ENCODE measurements at places on chromosomes 4 and X.
A peak's percentile ranks its signal among the peaks of the same experiment; 100 is the strongest.

- peak; percentile 97 for DNase-seq
Measured at GRCh38 chr4:13918110-13918509, 290.6 kb upstream of the BOD1L1 start.

- no peak for DNase-seq
Measured at GRCh38 chr4:167222099-167222498, 12.2 kb downstream of the SPOCK3 start.

DNA sequence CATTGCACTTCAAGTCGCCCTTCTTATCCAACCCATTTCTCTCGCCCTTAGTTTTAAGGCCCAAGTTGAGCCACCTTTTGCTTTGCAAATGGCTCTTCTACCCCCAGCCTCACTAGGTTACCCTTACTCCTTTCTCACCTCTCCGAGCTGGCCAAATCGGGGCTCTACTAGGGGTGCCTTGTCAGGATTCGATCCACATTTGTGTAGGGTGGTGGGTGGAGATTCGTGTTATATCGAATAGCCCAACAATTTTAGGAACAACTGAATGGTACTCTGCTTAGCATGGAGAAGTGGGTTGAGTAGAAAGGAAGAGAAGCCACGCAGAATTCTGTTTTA is 3.5 kb downstream of the SLIT2 start:
- DNase-seq, result no peak

DNA sequence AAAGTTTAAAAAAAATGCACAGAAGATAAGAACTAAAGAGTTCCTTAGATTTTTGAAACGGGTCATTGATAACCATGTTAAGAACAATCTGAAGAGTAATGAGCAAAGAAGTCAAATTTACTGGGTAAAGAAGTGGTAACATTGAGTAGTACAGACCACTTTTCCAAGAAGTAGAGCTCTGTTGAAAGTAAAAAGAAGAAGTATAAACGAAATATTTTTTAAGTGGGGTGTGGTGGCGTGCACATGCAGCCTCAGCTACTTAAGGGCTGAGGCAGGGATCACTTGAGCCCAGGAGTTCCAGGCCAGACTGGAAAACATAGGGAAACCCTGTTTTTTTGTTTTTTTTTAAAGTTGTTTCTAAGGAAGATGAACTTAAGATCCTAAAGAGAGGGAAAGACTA is 68.5 kb downstream of the UBA6 start:
- no peak for DNase-seq

DNA sequence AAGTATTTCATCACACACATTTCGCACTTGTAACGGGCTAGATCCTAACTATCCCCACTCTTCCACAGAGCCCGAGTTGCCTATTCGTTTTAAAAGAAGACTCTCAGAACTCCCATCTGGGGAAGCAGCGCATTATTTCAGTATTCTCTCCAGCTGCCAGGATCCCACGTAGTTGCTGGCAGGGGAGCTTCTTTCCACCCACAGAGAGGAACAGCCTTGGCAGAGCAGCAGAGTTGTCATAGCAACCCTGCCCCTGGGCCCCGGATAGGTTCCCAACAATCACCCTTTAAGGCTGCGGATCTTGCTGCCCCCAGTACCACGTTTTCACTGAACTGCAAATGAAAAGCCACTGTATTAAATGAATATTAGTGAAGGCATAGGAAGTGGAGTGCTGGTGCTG is 106.7 kb downstream of the GPM6A start:
- no peak for DNase-seq

GRCh38 chr4:160284516-160284915 is 1181.6 kb downstream of the RAPGEF2 start:
- no peak for DNase-seq

- DNase-seq, result peak; percentile 5
Measured at GRCh38 chr4:48445704-48446103, 37.4 kb upstream of the SLC10A4 start.

GRCh38 chrX:18468599-18468998 is 43.2 kb downstream of the CDKL5 start:
- no peak for DNase-seq

- DNase-seq, result no peak
Measured at GRCh38 chr4:183303301-183303700, 16.8 kb downstream of the CLDN22 start.

- no peak for DNase-seq
Measured at GRCh38 chrX:40205471-40205870, 107.7 kb upstream of the BCOR start.

DNA sequence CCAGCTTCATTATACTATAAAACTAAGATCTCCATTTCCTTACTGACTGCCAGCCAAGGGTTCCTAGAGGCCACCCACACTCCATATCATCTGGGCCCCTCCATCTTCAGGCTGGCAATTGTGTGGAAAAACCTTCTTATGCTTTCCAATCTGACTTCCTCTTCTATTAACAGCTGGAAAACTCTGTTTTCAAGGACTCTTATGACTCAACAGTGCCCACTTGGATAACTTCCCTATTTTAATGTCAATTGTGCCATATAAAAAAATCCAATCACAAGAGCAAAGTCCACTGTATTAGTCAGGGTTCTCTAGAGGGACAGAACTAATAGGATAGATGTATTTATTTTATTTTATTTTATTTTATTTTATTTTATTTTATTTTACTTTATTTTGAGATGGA is 41.0 kb upstream of the CPEB2 start:
- DNase-seq, result no peak

DNA sequence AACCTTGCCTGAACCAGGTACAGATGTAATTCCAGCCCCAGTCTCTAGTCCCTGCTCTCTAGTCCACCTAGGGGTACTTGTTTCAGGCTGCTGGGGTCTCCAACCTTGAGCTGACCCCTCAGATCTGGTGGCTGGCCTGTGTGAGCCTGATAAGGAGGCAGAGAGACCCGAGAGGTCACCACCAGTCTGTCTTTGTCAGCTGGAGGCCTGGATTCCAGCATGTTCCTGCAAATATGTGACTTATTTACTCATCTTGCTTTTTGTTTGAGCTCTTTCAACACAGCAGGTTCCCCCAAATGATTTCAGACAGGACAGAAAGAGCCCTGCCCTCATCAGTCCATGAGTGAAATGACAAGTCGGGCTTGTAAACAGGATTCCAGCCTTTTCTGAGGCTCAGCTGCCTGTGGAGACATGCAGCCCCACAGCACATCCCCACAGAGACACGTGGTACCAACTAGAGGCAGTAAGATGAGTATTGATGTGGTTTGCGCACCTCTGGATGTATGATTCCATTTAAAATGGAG is 37.5 kb upstream of the STK26 start:
- DNase-seq, result no peak

- no peak for DNase-seq
Measured at GRCh38 chr4:177879851-177880250, 437.6 kb upstream of the AGA start.

GRCh38 chr4:15392053-15392805 is 35.6 kb upstream of the C1QTNF7 start:
- no peak for DNase-seq

DNA sequence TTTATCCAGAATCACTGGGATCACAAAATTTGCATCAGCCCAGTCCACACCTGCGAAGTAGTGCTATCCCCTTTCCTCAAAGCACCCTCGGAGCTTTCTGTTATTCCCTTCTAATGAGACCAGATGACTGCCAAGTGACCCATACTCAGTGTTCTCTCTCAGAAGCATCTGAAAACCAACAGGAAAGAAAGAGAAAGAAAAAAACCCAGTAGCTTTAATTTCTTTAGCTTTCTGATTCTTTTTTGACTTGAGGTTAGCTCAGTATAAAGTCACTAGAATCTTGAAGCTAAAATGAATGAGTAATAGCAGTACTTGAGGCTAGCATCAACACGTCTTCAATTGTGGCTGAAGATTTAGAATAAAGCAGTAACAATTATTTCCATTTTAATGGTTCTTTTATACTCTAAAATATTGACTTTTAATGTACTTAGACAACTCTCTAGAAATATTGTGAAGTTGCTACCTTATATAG is 124.4 kb downstream of the ANK2 start:
- no peak for DNase-seq

- no peak for DNase-seq
Measured at GRCh38 chr4:187135878-187136277, 412.2 kb upstream of the FAT1 start.

- DNase-seq, result peak; percentile 66
Measured at GRCh38 chr4:94472056-94472826, 20.5 kb downstream of the PDLIM5 start.

DNA sequence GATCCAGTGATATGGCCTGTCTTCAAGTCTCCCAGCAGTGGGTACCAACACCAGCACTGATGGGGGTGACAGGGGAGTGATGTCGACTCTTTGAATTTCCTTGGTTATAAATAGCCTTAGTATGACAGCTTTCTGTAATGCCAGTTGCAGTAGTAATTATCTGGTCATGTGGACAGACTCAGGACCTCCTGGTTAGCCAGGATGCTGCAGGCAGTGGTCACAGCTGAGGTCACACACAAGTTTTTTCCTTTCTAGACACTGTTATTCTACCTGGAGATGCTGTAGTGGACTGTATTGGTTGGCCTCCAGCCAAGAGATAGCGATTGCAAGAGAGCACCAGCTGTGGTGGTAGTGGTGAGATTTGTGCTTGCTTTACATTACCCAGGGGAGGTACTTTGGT is 63.6 kb downstream of the UPRT start:
- DNase-seq, result no peak

DNA sequence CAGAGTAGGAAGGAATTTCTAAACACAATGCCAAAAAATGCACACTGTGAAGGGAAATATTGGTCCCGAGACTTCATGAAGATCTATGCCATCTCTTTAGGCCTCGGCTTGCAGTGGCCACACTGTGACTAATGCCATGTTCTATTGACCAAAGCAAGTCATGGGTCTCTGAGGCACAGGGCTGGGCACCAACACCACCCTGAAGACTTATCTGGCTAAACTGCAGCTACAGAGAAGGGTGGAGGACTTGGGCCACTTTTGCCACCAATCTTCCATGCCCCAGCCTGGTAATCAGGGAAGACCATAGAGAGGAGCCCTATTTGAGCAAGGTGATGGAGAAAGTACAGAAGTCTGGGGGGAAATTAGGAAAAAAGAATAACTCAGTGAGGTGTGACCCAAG is 42.1 kb downstream of the HMX1 start:
- DNase-seq, result no peak

DNA sequence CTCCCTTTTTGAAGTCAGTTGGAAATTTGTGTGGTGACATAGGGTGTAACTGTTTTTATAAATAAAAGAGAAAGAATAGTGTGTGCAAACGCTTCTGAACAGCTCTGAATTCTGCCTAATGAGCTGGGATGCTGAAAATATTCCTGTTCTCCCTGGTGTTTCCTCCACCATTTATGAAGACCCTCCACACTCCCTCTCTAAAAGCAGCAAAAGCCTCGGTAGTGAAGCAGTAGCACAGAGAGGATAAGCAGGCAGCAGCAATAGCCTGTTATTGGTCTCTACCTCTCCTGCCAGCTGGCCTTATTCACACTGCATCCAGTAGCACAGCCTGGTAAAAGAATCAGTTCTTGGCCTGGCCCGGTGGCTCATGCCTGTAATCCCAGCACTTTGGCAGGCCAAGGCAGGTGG is 406.1 kb downstream of the IQCM start:
- no peak for DNase-seq

DNA sequence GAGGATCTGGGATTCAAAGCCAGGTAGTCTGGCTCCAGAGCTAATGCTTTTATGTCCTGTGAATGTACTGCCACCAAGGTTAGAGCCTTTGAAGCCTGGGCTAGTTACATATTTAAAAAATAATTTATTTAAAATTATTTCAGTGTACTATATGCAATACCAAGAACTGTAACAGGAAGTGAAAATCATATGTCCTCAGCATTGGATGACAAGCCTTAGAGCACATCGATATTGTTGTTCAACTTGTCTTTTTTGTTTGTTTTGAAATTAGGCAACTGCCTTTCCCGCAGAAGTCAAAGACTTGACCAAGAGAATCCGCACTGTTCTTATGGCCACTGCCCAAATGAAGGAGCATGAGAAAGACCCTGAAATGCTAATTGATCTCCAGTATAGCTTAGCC is 73.1 kb upstream of the IL13RA1 start:
- DNase-seq, result no peak

DNA sequence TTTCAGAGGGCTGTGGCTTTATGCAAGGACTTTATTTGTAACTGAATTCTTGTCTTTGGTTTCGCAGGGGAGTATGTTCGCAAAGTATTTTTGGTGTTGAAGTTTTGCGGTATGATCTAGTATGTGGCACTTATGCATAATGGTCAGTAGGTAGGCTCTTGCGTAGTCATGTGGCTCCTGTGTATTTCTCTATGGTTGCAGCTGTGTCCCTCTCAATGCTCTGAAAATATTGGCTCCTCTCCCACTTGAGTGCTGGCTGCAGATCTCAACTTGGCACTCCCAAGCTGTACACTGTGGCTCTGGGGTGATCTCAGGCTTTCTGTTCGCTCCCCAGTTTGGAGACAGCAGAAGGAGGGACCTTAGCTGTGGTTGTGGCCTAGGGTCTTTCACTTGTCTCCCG is 24.8 kb downstream of the ARMCX5 start:
- DNase-seq, result no peak

DNA sequence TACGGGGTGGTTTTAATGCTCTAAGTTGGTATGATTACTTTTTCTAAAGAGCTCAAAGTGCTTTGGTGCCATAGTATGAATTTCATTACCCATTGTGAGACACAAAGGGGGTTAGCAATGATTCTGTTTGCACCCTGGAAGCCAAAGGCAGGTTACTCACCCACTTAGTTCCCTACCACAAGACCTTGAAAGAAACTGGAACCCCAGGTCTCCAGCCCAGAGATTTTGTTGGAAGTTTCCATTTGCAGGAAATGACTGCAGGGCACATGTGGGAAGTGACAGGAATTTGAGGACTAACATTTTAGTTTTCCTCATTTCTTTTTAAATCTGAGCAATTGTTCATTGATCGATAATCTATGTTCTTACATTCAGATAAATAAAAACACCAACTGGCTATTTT is 1.8 kb upstream of the HS3ST1 start:
- DNase-seq, result no peak

DNA sequence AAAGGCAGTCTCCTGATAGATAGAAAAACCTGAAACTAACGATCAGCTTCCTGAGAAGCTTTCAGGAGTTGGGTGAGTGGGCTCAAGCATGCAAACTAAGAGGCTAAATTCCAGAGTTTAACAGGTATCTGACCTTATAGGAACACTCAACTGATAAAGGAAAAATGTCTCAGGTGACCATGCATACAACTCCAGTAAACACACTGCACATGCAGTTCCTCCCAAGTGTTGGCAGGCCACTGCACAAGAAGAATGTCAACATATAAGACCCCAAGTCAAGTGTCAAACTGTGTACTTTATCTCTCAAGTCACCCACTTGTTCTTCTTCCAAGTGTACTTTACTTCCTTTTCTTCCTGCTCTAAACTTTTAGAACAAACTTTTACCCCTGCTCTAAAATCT is 981.2 kb downstream of the FAM133A start:
- no peak for DNase-seq

GRCh38 chrX:10047631-10048030 is 80.5 kb downstream of the CLDN34 start:
- no peak for DNase-seq

- DNase-seq, result no peak
Measured at GRCh38 chr4:46648088-46648744, 258.3 kb upstream of the GABRA2 start.

GRCh38 chrX:96776966-96777365 is 92.3 kb downstream of the DIAPH2 start:
- no peak for DNase-seq
